ENCODE measurements at places on chromosomes 4 and X.

DNA sequence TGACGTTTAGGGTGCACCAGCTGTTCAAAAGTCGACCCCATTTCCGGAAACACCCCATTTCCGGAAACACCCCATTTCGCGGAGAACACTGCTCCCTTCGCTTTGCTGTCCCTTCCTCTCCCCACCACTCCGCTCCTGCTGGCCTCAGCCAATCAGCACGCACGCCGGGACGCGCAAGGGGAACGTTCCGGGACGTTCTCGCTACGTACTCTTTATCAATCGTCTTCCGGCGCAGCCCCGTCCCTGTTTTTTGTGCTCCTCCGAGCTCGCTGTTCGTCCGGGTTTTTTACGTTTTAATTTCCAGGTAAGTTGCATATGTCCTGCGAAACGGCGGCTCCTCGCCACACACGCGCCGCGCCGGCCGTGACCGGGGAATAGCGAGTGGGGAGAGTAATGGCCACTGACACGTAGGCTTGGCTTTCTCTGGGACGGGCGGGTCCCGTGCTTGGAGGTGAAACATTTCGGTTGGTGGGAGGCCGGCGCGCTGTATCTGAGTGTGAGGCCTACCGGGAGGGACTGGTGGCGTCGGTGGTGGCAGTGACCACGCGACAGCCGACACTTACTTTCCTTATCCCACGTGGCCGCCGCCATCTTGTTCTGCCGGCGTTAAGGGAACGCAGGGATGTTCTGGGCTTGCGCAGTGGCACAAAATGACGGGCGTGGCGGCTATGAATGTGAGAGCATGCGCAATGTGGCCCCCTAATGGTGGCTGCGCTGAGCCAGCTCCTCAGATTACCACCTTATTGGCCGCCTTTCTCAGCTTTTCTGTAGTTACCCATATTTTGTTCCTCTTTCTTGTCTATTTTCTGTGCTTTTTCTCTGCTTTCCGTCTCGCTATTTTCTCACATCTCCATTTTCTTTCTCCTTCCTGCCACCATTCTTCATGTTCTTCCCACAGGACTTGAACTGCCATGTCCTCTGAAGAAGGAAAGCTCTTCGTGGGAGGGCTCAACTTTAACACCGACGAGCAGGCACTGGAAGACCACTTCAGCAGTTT lies at the start of gene RBM3:
RBM3 (plus strand) TSS at position 215 of the 997 bp plus-strand sequence; CDS start at position 912, 697 bp downstream.
- DNase-seq, result peak; percentile 68

DNA sequence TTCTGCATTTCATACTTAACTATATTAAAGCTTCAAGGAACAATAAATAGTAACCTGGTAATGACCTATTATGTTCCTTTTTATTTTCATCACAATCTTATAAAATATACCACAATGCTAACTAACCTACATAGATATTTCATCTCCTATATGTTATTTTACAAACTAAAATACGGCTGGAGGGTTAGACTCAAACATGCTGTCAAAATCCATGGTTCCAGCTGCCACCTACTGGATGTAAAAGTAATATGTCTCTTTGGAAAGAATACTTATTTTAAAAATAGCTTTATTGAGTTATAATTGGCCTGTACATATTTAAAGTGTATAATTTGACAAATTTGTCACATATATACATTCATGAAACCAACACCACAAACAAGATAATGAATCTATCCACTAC lies 15.0 kb downstream of the RGN start:
- no peak for DNase-seq

GRCh38 chr4:5894266-5894665 lies 1.4 kb upstream of the CRMP1 start:
- no peak for DNase-seq

DNA sequence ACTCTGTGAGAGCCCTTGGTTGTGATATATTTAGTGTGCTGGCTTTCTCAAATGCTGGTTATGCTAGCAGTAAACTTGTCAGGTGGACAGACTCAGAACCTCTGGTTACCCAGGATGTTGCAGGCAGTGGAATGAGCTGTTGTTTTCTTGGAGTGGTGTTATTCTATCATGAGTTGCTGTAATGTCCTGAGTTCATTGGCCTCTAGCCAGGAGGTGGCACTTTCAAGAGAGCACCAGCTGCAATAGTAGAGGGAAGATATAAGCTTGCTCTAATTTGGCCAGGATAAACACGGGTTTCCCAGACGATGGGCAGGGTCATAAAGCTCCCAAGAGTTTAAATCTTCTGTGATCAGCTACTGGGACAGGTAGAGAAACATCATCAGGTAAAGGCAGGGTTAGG lies 95.0 kb upstream of the UBQLN2 start:
- DNase-seq, result no peak

DNA sequence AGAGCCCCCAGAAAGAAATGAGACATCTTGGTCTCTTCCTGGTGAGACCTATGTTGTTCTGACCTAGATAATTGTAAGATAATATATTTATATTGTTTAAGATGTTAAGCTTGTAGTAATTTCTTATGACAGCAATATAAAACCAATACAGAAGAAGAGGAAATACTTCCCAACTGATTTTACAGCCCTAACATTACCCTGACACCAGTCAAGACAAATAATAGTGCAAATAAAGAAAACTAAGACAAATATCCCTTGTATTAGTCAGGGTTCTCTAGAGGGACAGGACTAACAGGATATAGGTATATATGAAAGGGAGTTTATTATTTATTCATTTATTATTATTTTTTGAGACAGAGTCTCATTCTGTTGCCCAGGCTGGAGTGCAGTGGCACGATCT lies 18.7 kb downstream of the TCEAL8 start:
- DNase-seq, result no peak

GRCh38 chrX:149629730-149630387 lies 1.7 kb downstream of the TMEM185A start:
- no peak for DNase-seq

DNA sequence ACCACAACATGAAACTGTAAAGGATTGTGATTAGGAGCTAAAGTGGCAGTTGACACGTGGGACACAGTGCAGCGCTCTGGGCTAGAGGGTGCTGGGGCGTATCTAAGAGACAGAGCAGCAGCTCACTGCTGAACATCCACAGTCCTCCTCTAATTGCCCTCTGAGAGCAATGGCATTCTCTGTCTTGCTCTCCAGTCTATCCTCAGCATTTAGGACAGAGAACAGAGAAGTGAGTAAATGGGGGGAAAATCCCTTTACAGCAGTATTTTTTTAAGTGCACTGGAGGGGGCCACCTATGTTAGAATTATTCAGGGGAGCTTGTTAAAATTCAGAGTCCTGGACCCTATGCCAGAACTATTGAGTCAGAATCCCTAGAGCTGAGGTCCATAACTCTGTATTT lies 4.2 kb upstream of the TMEM154 start:
- no peak for DNase-seq
